Forelimb muscle (tissue), 1 donor: ENCODE measurements at places on chromosomes 5 and 9. TPM values are rescaled to one million over a fixed set of nuclear protein-coding genes. Genes with fewer than 3 reads are reported as not detected.

- no peak for DNase-seq
Measured at GRCh38 chr5:68344447-68345111, 129.0 kb downstream of the PIK3R1 start.

GRCh38 chr5:14141764-14142163 is 1.4 kb upstream of the TRIO start:
- no peak for DNase-seq

DNA sequence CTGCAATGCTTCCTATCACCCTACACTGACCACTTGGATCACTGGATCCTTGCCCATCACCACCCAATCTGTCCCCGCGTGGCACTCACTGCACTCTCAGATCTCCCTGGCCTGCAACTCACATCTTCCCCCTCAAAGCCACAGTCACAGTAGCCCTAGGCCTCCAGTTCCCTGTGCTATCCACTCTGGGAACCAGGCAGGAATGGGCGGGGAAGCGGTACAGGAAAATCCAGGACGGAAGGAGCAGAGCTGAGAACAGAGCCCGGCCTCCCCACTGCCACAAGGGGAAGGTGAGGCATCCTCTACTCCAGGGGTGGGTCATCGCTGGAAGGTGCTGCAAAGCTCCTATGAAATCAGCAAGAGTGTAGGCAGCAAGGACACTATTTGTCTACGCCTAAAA is 102.6 kb downstream of the ESM1 start:
- DNase-seq: no peak

- DNase-seq: peak; percentile 44
Measured at GRCh38 chr5:65100911-65101631, 332.3 kb downstream of the CWC27 start.

DNA sequence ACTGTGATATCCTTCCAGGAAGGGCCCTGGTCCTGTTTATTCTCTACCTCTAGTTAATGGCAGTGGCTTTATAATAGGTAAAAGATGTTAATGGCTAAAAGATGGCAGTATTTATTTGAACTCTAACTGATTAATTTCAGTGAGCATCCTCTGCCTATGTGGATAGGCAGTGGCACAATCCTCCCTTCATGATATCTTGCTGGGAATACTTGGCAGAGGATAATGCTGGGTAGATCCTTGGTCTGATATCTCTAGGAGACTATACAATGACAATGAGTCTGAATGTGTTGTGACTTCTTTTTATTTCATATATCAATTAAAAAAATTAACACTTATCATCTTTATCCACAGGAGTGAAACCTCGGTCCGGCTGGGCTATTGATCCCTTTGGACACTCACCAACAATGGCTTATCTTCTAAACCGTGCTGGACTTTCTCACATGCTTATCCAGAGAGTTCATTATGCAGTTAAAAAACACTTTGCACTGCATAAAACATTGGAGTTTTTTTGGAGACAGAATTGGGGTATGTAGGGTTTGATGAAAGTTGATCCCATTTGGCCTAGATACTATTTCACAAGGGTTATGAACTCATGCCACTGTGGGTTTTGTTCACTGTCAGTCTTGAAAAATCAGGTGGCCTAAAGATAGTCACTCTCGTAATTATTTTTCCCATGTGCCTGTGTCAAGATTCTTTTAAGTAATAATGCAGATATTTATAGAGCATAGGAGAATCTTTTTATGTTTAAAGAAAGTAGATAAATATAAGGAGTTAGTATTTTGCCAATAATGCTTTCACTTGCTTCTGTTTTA is 77.7 kb downstream of the MAN2A1 start:
- DNase-seq: no peak

DNA sequence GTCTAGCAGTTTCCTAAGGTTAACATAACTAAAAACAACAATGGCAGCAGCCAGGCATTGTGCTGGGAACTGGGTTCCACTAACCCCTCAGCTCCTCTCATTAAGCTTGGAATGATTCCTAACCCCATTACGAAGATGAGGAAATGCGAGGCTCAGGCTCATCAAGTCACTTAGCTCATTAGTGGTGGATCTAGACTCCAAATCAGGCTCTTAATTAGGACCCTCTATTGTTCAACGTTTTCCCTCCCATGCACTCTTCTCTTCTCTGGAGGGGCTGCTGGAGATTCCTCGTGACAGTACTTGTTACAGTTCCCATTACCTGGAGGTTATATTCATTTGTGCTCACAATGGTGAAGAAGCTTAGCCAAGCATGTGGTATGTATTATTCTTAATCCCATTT is 6.5 kb downstream of the TAS2R1 start:
- no peak for DNase-seq

DNA sequence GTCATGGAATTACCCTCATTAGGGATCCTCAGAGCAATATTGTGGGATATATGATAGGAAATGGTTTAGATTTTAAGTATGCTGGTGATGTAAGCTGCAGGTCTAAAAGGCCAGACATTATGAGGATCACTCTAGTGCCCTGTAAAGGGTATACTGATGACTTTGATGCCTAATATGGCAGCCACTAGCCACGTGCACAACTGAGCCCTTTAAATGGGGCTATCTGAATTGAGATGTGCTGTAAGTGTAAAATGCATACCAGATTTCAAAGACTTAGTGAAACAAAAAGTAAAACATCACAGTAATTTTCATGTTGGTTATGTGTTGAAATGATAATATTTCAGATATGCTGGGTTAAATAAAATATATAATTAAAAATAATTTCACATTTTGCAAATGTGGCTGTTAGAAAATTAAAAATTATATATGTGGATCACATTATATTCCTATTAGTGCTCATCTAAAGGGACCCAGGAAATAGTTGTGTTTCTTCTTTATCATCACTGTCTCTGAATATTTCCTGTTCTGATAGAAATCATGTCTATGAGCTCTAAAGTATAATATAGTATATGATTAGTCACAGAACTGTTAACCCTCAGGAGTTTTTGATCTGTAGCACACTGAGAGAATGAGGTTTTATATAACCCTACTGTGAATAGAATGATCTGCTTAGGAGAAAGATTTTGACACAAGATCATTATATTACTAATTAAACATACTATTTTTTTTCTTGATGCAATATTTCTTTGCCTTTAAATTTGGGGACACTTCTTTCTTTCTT is 50.1 kb downstream of the OSTF1 start:
- DNase-seq: no peak

- no peak for DNase-seq
Measured at GRCh38 chr5:95520206-95520605, 34.6 kb downstream of the SKIC3 start.

DNA sequence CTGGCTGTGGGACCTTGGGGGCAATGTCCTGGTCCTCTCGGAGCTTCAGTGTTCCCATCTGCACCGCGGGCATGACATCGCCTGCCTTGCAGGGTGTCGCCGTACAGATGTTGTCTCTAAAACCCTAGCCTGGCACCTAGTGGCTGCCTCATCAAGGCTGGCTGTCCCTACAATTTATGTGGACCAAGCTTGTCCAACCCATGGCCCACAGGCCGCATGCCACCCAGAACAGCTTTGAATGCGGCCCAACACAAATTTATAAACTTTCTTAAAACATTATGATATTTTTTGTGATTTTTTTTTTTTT is 18.3 kb upstream of the ASS1 start:
- DNase-seq: no peak

POLK gene
- polyA plus RNA-seq: 23.4 TPM

PCDHB10 gene
- 3.6 TPM for polyA plus RNA-seq

ERBIN gene
- 40.5 TPM for polyA plus RNA-seq

XPA gene
- 19.4 TPM for polyA plus RNA-seq

PCDHGA11 gene
- 2.7 TPM for polyA plus RNA-seq
